ENCODE measurements at places on chromosomes 2 and 18.

- no peak for DNase-seq
Observed at GRCh38 chr2:28619213-28620196, 123.6 kb downstream of the PLB1 start.

- no peak for DNase-seq
Observed at GRCh38 chr2:147937744-147938349, 82.7 kb downstream of the ORC4 start.

GRCh38 chr18:75502286-75502685, 74.8 kb upstream of the SMIM21 start:
- DNase-seq, result no peak

DNA sequence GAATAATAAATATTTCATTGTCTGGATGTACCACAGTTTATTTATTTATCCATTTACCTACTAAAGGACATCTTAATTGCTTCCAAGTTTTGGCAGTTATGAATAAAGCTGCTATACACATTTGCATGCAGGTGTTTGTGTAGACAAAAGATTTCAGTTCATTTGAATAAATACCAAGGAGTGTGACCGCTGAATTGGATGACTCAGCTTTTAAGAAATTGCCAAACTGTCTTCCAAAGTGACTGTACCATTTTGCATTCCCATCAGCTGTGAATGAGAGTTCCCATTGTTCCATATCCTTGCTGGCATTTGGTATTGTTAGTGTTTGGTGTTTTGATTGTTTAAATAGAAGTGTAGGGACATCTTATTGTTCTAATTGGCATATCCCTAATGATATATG, 36.2 kb upstream of the FMNL2 start:
- no peak for DNase-seq

GRCh38 chr2:181158427-181158826, 178.0 kb downstream of the UBE2E3 start:
- DNase-seq, result no peak

DNA sequence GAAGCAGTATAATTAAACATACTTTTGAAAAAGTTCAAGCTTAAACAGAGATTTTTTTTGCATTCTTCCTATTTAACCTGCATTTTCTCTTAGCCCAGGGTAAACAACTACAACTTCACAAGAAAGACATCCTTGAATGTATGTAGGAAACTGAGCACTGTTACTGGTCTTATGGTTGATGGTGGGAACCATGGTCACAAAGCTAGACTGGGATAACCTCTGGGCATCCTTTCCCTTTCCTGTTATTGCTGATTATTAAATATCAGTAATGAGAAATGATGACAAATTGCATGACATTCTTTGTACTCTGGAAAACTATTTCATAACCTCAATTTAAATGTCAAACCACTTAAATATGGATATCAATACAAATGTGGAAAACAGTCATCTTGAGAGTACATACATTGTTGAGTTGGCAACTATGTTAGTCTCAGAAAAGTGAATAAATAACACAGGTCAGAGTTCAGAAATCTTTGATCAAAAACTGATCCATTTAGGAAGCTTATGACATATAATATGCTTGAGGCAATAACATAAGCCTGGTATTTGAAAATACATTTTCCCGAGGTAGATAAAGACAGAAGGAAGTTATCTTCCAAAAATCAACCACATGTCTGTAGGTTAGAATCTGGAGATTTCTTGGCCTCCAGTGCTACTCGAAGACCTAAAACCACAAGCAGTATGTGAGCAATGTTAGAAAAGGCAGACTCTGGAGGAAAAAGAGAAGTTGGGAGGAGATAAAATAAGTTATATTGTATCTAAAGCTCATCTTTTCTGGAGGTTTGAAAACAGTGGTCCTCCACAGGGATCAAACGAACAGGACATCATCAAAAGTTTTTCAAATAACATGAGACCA, 65.2 kb upstream of the ST8SIA5 start:
- no peak for DNase-seq

DNA sequence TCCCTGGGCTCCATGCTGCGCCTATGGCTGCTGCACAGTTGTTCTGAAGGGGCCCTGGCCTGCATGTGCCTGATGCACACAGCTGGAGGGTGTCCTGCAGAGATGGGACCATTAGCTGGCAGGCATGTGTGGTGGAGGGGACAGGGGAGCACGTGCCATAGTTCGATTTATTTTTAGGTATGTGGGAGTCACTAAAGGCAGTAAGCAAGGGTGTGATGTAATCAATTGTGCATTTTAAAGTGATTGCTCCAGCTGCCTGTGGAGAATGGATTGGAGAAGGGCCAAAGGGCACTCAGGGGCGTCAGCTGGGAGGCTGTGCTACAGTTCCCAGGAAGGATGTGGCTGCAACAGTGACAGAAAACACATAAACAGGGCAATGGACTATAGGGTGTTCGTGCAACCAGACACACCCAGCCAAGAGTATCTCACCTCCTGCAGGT, 205.1 kb downstream of the ARL4C start:
- DNase-seq, result peak; percentile 21

DNA sequence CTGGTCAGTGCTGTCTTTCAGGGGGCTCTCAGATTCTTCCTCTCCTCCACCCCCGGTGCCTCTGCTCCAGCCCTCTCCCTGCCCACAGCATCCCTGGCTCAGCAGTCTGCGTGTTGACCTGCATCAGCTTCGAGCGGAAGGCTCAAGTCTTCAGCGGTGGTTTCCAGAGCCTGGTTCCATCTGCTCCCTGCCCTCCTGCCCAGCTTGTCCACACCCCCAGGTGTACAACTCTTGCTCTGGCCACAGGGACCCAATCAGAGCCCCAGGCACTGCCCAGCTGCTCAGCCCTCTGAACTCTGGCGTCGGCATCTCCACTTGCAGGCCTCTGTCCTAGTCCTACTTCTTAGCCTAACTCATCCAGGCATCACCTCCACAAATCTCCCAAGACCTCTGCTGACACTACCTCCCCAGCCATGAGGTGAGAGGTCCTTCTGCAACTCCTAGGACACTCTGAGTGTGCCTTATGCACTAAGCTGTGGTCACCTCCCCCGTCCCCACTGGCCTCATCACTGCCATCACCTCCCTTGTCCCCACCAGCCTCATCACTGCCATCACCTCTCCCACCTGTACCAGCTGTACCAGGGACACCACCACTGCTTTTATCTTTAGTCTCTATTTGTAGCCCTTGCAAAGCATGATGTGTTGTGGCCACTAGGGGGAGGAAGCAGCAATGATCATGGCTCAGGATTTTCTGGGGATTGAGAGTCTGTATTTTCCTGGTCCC, 60.9 kb downstream of the EDAR start:
- DNase-seq, result peak; percentile 34

DNA sequence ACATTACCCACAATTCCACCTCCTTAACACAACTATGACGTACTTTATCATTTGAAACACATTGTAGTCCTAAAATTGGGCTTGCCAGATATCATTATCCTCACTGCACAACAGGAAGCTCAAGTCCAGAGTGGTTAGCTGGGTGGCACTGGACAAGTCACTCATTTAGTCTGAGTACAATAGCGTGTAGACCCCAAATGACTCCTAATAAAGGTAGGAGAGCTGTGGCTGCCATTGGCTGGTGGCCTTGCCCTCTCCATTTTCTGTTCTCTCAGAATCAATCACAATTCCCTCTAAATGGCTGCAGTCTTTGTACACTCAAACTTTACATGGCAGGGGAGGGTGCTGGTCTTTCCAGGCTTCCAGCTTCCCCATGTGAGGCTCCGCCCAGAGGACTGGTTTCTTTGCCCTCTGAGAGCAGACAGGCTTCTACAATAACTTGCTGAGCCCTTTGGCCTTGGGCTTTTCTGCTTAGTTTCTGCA, 11.7 kb downstream of the PSTPIP2 start:
- no peak for DNase-seq

Measured in activated gamma-delta T cell treated with Interleukin-2 at 50 U/mL for 16 hours (primary cell).